Activated CD8-positive, alpha-beta memory T cell treated with anti-CD3 and anti-CD28 coated beads, Interleukin-2, amount 10 ng/mL, durations not matched to agents 7 days and 5 days (primary cell): ENCODE measurements at places on chromosomes 7 and 10. TPM values are rescaled to one million over a fixed set of nuclear protein-coding genes. Genes with fewer than 3 reads are reported as not detected.

GRCh38 chr7:54242776-54243175 lies 299.4 kb upstream of the VSTM2A start:
- no peak for DNase-seq
- no peak overlapping the region for H3K4me3 ChIP-seq
- H3K4me1 ChIP-seq: no peaks in the 10 kb centered on the region
- H3K36me3 ChIP-seq: no peaks in the 10 kb centered on the region
- H3K27me3 ChIP-seq: no peaks in the 10 kb centered on the region

Gene ZC3HAV1L
- total RNA-seq: 15.7 TPM

DNA sequence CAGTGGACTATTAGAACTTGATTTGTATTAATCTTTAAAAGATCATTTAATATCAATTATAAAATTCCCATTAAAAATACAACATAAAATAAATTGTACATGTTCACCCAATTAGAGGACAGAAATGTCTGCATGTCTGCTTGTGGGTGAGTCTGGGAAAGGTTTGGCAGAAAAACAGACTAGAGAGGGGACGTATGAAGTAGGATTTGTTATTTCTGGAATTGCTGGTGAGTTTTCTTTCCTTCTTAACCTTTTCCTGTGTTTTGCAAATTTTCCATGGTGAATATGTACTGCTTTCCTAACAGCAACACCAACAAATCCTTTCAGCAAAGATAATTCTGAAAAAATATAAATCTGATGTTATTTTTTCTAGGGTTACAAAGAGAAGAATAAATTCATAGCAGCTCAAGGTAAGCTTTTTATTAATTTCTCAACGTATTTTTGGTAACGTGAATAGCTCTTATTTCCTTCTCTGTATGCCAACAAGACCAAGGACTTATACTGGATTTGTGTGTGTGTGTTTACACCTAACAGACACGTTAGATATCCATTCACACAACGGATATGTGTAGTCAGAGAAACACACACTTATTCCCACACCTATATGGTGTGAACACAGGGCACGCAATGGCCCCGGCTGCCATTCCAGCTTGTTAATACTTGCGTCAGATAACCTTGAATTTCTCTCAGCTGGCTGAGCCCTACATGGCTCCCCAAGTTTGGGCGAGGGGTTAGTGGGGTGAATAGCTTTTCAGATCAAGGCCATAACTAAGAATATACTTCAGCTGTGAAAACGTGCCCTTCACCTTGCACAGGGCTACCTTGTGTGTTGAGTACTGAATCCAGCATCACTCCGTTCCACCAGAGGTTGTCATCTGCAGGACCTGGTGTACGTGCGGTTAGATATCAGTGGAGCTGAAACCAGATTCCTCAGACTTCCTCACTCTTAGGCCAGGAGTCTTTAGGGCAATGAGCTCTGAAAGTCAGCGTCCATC lies 64.6 kb downstream of the MKI67 start:
- peaks cover 26% of the 10 kb centered on the region for H3K36me3 ChIP-seq
- no peak overlapping the region for H3K4me3 ChIP-seq
- H3K27me3 ChIP-seq: no peaks in the 10 kb centered on the region
- no peak overlapping the region for H3K27ac ChIP-seq

- H3K4me3 ChIP-seq: no peak overlapping the region
- no peak for DNase-seq
- no peaks in the 10 kb centered on the region for H3K4me1 ChIP-seq
Measured at GRCh38 chr7:44217852-44218402, 17.1 kb downstream of the YKT6 start.

DNA sequence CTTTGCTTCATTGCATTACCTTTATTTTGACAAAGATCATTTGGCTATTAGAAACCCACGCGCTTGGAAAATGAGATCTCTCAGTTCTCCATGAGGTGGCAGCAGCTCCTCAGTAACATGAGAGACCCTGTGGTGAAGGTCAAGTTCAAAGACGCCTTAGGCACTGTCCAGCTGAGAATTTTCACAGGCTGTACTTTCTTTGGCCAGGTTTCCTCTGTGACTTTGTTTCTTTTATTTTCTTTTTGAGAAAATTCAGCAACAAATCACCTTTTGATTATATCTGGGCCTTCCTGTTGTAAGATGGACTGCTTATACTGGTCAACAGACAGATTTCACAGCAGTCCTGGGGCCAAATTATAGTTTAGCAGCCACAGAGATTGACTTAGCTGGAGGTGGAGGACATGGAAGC lies 54.5 kb downstream of the RAB18 start:
- no peak overlapping the region for H3K27ac ChIP-seq
- no peaks in the 10 kb centered on the region for H3K36me3 ChIP-seq
- H3K4me1 ChIP-seq: no peaks in the 10 kb centered on the region
- DNase-seq: peak; percentile 55
- no peaks in the 10 kb centered on the region for H3K27me3 ChIP-seq
- no peak overlapping the region for H3K4me3 ChIP-seq

Gene RBP3
- not detected for total RNA-seq

Gene TEX36
- total RNA-seq: not detected

- peaks cover 4% of the 10 kb centered on the region for H3K4me1 ChIP-seq
- no peak overlapping the region for H3K4me3 ChIP-seq
- no peaks in the 10 kb centered on the region for H3K27me3 ChIP-seq
- no peak overlapping the region for H3K27ac ChIP-seq
Measured at GRCh38 chr10:86830043-86830591, 73.7 kb downstream of the BMPR1A start.

DNA sequence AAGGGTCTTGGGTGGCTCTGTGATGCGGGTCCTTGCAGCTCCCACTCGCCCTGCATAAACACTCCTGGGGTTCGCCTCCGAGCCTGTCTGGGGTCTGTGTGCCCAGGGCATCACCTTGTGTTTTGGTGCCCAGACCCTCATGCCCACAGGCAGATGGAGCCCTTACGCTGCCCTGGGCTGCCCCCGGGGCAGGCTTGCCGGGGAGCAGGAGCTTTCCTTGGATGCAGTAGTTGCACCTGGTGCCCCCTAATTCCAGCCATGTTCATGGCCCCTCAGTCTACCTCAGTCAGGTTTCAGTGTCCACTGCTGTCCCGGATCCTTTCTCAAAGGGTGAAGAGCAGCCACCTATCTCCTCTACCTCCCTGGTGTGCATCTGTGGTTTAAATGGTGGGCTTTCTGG lies 396.0 kb downstream of the PTPRN2 start:
- H3K36me3 ChIP-seq: no peaks in the 10 kb centered on the region
- no peak overlapping the region for H3K4me3 ChIP-seq
- no peaks in the 10 kb centered on the region for H3K27me3 ChIP-seq
- DNase-seq: no peak
- H3K4me1 ChIP-seq: no peaks in the 10 kb centered on the region
- no peak overlapping the region for H3K27ac ChIP-seq

DNA sequence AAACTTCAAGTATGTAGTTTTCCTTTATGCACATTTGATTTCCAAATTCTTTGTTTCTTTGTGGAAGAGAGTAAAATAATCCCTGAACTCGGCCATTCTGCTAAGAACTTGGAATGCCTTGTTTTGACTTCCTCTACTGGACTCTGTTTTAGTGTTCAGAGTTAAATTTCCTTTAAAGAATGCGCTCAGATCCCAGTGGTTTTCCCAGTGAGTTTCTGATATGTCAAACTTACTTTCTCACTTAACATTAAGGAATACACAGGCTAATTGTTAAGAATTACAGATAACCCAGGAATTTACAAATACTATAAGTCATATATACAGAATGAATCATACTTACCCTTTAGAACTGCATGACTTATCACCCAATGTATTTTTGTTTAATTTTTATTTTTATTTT lies 1067.6 kb upstream of the CELF2 start:
- no peaks in the 10 kb centered on the region for H3K4me1 ChIP-seq
- H3K4me3 ChIP-seq: no peak overlapping the region
- no peak overlapping the region for H3K27ac ChIP-seq
- DNase-seq: no peak

Gene NCF1
- 0.35 TPM for total RNA-seq

Gene CALHM1
- total RNA-seq: 0.47 TPM

Gene CACNB2
- total RNA-seq: not detected

DNA sequence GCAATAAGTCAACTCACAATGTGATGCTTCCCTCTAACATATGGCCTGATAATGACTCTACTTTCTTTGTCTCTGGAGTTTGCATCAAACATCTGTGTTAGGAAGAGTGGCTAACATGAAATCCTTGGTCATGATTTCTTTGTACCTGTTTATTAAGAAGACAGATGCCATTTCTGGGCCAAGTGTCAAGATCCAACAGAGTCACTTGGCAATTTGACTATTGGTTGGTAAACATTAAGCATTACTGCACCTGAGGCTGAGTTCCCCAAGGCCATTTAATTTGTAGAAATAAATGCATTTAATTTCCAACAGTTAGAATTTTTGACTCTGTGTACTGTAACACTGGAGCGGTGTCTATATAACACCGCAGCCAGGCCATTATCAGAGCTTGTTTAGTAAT lies 403.7 kb downstream of the GALNT17 start:
- no peak for DNase-seq
- H3K4me1 ChIP-seq: no peaks in the 10 kb centered on the region
- no peaks in the 10 kb centered on the region for H3K36me3 ChIP-seq
- no peak overlapping the region for H3K27ac ChIP-seq
- H3K4me3 ChIP-seq: no peak overlapping the region
- H3K27me3 ChIP-seq: no peaks in the 10 kb centered on the region

- peaks cover 23% of the 10 kb centered on the region for H3K4me1 ChIP-seq
- H3K4me3 ChIP-seq: no peak overlapping the region
- no peak overlapping the region for H3K27ac ChIP-seq
- no peaks in the 10 kb centered on the region for H3K27me3 ChIP-seq
- DNase-seq: no peak
Measured at GRCh38 chr7:142476077-142476476, 218.2 kb upstream of the PRSS58 start.

Gene CFAP70
- total RNA-seq: 0.80 TPM

Gene CAV2
- total RNA-seq: not detected

DNA sequence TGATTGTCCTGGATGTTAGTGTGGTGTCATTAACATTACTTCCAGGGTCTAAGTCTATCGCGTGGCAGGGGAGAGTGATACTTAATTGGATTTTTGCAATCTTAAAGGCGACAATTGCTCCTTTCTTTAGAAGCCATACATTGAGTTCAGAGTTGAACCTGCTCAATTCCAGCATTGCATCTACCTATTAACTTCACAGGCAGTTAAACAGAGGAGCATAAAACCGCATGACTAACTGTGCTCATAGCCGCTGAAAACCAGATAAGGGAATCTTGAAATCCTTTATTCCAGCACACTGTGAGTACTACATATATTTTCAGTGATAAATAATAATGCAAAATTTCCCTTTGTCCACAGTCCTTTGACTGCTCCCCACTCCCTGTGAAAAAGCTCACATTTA lies 255.3 kb downstream of the STK31 start:
- no peak overlapping the region for H3K4me3 ChIP-seq
- no peaks in the 10 kb centered on the region for H3K36me3 ChIP-seq
- H3K27ac ChIP-seq: no peak overlapping the region
- H3K27me3 ChIP-seq: no peaks in the 10 kb centered on the region
- DNase-seq: no peak
- H3K4me1 ChIP-seq: no peaks in the 10 kb centered on the region

GRCh38 chr10:51010977-51011376 lies 63.3 kb upstream of the PRKG1 start:
- no peak overlapping the region for H3K27ac ChIP-seq
- H3K4me3 ChIP-seq: no peak overlapping the region
- H3K36me3 ChIP-seq: no peaks in the 10 kb centered on the region
- H3K27me3 ChIP-seq: peaks cover 7% of the 10 kb centered on the region
- no peaks in the 10 kb centered on the region for H3K4me1 ChIP-seq

DNA sequence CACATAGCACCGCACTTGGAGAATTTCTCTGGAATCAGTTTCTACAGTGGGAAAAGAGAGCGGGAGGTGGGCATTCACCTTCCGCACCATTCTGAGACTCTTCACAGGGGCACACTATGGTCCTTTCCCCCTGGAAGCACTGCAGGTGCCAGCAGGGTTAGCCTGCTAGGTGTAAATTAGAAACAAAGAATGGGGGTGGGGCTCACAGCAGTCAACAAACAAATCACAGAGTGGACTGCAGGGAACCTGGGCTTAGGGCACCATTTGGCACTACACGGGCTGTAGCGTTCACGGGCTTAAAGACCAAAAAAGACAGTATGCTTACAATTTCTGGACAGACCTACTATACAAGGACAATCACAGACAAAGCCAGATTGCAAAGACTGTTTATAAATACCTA lies 8.0 kb upstream of the PKD1L1 start:
- DNase-seq: peak; percentile 21
- H3K36me3 ChIP-seq: peaks cover 26% of the 10 kb centered on the region
- no peaks in the 10 kb centered on the region for H3K4me1 ChIP-seq
- H3K27me3 ChIP-seq: no peaks in the 10 kb centered on the region
- no peak overlapping the region for H3K4me3 ChIP-seq

Gene COL17A1
- not detected for total RNA-seq

- H3K4me3 ChIP-seq: no peak overlapping the region
- no peak for DNase-seq
- H3K27ac ChIP-seq: no peak overlapping the region
- no peaks in the 10 kb centered on the region for H3K4me1 ChIP-seq
- no peaks in the 10 kb centered on the region for H3K36me3 ChIP-seq
Measured at GRCh38 chr7:40811666-40812065, 676.9 kb downstream of the SUGCT start.

Gene C10orf143
- 2.7 TPM for total RNA-seq

DNA sequence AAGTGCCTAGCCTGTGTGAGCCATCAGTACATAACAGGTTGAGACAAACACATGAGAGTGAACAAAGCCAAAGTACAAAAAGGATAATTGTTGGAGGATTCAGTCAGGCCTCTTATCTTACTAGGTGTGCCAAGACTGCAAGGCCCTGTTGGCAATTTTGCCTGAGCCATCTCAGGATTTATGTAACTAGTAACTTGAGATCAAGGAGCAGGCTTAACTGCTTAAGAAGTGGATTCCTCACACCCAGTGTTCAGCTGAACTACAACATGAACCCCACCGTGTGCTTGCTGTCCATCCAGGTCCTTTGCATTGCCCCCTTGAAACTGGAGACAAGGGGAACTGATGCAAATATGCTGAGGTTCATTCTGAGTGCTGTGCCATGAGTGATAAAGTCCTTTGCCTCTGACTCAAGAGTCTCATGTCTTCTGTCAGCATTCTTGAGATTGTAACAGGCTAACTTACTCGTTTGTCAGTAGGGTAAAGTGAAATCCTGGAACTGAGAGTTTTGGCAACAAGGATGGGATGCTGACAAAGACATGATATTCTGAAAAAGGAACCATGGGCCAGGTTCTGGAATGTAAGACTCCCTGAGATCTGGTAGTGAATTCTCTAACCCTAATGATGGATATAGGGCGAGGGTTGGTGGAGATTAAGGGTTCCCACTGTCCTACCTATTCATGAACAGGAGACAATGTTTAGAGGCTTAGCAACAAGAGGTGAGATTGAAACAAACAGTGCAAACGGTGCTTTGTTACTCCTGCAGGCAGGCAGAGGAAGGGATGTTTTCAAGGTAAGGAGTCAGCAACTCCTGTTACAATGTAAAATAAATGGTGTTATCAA lies 44.1 kb upstream of the GATAD1 start:
- H3K36me3 ChIP-seq: peaks cover 20% of the 10 kb centered on the region
- DNase-seq: no peak
- H3K27me3 ChIP-seq: no peaks in the 10 kb centered on the region
- H3K4me1 ChIP-seq: peaks cover 20% of the 10 kb centered on the region
- no peak overlapping the region for H3K4me3 ChIP-seq
- no peak overlapping the region for H3K27ac ChIP-seq
